ENCODE measurements at places on chromosomes 16 and 17.
A peak's percentile ranks its signal among the peaks of the same experiment; 100 is the strongest.

DNA sequence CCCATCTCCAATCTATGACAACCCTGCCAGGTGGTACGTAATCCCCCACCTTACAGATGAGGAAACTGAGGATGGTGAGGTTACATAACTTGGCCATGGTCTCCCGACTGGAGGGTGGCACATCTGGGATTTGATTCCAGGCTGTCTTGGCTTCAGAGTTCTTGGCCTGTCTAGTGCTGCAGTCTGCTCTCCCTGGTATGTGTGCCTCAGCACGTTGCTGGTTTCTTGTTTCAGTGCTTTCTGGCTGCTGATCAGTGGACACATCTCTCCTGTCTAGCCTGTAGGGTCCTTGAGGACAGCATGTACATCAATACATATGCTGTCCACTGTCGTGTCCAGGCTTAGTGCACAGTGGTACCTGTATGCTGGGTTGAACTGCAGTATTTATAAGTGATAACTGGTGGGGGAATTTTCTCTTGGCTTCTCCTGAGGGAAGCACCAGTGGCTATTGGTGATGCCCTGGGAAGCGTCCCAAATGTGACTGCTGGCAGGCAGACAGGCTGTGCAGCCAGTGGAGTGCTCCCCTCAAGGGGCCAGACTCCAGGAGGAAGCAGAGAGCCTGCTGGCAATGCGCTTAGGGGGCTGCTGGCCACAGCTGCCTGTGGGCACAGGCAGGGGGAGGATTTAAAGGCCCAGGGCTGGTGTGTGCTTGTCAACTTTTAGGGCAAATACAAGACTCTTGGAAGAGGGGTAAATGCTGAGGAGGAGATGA, 14.4 kb downstream of the CTRL start:
- no peak for DNase-seq

GRCh38 chr16:50302472-50303005, 36.2 kb downstream of the ADCY7 start:
- no peak for DNase-seq

DNA sequence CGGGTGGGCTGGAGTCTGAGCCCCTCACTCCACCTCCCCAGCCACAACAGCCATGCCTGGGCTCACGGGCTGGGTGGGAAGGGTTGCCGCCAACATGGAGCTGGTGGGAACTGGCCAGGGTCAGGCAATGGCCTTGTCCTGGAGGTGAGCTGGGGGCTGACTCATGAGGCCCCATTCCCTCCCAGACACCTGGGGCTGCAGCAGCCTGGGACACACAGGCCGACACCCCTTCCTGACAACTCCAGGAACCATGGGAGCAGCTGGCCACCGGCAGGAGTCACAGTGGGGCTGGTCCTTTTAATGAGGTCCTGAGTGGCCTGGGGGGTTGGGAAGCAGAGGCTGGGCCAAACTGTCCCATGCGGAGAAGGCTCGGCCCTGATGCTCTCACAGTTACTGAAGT, 12.2 kb downstream of the DBNDD1 start:
- no peak for DNase-seq

DNA sequence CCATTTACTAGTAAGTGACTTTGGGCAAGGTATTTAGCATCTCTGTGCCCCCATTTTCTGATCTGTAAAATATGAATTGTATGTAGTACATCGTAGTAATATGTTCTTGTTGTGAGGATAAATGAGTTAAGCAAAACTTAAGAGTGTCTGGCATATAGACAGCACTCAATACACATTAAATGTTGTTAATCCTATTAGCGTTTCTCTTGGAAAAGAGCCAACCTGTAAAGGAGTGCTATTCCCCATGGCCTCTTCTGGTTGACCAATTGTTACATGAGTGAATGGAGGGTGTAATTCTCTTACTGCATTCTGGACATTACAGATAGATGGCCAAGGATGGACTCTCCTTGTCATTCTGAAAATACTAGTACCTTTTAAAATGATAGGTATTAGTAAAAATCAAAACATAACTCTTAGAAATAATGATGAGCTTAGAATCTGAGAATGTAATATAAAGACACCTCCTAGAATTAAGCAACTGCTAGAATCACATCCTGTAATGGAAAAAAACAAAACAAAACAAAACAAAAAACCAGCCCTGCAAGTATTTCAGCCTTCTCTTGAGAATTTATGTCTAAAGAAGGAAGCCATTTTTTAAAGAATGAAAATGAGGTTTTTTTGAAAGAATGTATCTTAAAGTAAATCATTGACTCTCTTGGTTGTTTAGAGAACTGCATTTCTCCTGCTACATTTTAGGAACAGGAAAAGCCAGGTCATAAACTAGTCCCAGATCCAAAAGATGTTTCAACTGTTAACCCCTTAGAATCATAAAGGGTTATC, 30.5 kb downstream of the IQCK start:
- no peak for DNase-seq

- no peak for DNase-seq
Measured at GRCh38 chr17:19278729-19279128, 41.6 kb downstream of the EPN2 start.

DNA sequence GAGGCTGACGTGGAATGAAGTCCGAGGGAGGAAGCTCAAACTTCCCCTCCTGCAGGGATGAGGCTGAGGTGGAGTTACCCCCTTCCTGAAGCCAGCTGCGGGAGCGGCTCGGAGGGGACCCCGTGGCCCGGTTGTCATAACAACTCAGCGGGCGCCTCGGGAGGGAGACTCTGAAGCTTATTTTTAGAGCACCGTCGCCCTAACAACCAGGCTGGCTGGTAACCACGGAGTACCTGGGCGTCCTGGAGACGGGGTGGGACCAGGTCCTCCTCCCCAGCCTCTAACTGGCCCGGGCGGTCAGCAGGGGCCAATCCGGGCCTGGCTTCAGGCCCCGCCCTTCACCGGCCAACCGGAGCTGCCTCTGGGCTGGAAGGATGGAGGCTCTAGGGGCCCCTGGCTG, 27.7 kb downstream of the NECAB2 start:
- DNase-seq = no peak

DNA sequence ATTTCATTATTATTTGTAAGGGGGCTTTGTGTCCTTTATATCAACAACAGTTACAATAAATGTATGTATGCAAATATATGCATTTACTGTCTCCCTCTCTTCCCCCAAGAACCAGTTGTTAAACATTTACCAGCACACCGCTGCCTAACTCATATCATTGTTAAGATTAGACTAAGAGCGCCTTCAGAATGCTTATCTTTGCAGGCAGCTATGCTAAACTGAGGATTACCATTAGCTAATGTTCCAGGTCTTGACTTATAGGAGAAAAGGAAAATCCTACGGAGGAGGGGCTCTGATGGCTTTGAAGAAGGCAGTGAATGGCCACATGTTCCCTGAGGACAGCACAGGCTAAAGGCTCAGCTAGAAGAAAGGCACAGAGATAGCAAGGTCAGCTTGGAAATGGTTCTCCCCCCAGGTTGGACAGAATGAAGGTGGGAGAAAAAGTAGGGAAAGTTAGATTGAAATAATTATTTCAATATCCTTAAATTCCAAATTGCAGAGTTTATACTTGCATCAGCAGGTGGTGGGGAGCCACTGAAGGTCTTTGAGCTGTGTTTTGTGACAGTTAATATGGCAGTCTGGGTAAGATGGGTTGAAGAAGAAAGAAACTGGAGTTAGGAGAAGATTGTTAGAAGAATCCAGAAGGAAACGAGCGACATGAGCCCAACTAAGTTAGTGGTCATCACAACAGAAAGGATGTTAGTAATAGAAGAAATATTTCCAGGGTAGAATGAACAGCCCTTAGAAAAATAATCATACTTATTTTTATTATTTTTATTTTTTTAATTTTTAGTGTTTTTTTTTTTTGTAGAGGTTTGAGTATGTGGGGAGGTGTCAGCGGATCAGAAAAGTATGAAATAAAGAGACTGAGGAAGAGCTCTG, 87.0 kb upstream of the MAF start:
- DNase-seq = no peak

DNA sequence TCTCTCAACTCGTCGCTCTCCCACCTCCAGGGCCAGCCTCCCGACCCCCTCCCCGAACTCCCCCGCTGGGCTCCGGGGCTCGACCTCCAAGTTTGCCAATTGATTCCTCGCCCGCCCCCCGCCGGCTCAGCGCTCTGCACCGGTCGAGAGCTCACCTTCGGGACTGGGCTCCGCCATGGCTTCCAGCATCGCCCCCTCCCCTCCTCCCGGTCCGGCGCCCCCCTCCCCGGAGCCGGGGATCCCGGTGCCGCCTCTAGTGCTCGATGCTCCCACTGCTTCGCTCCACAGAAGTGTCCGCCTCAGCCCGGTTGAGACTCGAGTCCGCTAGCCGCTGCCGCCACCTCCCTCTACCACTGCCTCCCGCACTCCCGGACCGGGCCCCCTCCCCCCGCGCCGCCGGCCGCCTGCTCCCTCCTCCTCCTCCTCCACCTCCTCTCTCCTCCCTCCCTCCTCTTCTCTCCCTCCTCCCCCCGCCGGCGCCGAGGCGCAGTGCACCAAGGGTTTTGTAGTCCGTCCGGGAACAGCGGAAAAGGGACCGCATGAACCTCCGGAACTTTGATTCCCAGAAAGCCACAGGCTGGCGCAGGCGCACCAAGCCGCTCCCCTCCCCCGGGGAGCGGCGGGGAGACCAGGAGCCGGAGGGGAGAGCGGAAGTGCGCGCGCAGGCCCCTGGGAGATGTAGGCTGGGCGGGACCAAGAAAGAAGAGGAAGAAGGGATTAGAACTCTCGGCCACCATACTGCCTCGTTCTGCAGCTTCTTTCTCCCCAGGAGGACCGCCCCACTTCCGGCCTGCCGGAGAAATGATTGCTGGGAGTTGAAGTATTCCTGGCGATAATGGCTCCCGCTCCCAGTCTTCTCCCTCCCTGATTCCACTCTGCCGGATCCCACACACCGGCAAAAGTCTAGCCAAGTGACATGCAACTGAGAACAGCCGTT, at the start of gene PHF23:
Gene PHF23, minus strand, starts transcription at position 367 of the 937 bp plus-strand sequence. Its CDS starts 178 bp downstream, at position 189.
- DNase-seq = peak; percentile 100

DNA sequence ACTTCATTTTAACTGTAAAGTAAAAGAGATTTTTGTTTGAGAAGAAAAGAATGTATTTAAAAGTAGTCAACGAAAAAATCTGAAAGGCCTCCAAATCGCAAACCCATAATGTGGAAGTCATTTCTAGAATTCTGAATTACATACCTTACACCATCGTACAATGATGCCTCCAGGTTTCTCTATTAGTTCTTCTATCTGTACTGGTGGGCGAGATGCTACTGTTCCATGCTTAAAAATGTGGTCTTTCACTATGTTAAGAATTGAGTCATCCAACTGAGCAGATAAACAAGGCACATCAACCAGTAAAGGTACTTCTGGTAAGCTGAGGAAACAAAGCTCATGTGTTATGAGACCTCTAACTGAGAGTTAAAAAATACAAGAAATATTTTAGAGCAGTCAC, 28.5 kb downstream of the CRLF3 start:
- DNase-seq = no peak

DNA sequence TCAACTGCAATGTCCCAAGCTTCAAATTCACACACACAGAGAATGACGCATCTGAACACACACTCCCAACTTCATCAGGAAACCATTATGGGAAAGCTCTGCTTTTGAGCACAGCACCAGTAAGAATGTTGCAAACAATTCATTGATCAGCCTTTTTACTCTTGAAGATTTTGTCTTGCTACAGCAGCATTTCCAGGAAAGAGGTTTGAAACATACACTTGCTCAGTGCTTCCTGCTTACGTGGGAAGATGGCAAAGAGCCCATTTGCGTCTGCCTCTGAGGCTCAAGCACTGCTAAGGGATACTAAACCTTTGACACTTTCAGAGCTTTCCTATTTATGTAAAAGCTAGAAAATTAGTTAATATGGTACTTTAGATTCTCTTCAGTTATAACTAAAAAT, 77.2 kb upstream of the MON1B start:
- DNase-seq = peak; percentile 10

DNA sequence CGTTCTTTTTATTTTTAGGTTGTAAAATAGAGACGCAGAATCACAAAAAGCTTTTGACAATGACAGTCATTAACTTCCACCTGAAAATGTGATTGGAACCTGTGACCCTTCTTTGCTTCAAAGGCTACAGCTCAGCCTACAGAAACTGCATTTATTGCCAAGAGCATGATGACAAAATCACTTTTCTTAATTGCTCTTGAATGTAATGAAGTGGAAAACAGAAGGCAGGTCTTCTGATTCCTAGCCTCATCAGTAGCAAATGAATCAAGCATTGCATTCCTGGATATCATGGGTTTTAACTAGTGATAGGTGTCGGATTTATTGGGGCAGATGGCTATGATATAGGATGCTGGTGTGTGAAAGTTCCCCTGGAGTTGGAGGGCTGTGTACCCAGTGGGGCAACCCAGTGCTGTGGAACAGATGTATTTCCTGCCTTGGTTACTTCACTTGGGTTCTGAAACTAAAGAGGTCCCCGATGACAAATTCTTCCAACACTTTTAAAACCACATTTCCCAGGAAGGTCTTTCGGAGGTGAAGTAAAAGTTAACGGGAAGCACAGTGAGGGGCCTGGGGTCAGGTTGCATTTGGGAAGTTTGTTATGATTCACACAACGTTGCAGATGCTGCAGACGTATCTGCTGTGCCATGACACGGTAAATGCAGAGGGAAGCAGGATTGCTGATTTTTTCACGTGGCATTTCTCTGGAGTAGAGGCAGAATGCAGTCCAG, 127.5 kb downstream of the HS3ST3A1 start:
- no peak for DNase-seq

DNA sequence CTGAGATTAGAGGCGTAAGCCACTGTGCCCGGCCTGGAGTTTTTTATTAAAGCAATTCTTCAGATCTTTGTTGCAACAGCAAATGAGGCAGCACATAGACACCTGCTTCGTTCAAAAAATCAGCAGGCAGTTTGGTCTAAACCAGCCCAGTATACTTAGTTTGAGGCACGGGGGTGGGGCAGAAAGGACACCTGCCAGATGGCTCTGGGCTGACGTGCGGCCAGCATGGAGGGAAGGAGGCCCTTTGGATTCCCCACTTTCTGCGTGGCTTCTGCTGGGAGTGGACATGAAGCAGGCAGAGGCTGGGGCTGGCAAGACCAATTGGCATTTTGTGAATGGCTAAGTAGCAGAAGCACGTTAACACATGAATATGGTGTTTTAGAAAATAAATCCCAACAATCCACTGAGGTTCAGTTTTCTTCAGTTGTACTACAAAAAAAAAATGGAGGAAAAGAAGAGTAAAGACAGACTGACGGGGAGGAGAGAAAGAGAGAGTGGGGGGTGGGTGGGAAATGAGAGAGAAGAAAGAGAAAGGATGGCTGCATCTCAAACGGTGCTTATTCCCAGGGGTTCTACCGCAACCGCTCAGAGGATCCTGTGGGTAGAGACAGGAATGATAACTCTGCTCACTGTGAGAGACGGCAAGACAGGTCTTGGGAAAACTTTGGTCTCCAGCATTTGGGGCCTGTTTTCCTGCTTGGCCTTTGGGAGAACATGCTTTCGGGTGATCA, 16.3 kb downstream of the C16orf46 start:
- DNase-seq = no peak

DNA sequence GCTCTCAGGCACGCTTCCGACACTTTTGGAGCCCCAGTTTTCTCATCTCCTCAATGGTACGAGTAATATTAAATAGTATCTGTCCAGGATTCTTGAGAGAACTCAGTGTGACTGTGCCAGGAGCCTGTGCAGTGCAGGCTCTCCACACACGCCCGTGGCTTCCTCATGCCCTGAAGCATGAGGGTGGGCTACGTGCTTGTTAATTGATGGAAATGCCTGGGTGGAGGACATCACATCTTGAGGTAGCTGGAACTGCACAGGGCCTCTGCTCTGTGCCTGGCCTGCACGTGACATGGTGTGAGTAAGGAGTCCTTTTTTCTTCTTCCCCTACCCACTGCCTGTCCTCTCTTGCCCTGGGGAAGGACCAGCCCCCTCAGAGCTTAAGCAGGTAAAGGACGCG, 43.1 kb upstream of the LHX1 start:
- DNase-seq = no peak

- no peak for DNase-seq
Measured at GRCh38 chr16:68737046-68737729, at the start of gene CDH1. TSS of gene CDH1 (plus strand) at chr16:68737292. CDS start at chr16:68737416, 124 bp downstream.

GRCh38 chr17:57138956-57139576, 54.0 kb downstream of the AKAP1 start:
- peak; percentile 60 for DNase-seq

All from suppressor macrophage (primary cell).